ENCODE measurements at places on chromosomes 7 and 10.

DNA sequence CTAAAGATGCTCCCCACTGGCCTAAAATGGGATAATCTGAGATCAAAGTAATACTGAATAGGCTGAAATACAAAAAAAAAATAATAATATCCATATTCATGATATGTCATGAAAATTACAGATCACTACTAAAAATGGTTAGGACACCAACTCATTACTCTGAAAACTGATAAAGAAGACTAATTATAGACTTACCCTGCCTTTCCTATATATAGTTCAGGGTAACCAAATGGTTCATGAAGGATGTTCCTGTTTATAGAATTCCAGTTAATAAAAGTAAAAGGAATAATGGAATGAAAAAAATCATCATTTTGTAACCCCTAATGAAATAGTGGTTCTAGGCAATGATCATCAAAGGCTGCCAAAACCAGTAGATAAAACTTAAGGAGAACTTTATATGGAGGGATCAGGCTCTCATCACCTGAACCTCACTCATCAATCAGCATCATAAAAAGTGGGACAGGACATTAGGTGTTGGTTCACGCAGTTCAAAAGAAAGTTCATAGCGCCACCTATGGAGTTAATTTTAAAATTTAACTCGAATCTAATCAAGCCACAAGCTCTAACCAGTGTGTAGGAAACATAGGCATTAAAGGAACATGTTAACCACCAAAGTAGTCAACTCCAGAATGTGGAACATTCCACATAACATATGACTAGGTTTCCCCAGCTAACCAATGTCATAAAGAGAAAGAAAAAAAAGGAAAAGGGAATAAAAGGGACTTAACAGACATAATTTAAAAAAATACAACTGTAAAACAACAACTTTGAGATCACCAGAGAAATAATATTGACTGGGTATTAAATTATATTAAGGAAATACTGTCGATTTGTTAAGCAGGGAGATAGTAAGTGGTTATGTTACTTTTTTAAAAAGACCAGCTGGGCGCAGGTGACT is 35.7 kb downstream of the P4HA1 start:
- DNase-seq = no peak

- no peak for DNase-seq
Observed at GRCh38 chr10:126409821-126410220, 21.5 kb upstream of the ADAM12 start.

DNA sequence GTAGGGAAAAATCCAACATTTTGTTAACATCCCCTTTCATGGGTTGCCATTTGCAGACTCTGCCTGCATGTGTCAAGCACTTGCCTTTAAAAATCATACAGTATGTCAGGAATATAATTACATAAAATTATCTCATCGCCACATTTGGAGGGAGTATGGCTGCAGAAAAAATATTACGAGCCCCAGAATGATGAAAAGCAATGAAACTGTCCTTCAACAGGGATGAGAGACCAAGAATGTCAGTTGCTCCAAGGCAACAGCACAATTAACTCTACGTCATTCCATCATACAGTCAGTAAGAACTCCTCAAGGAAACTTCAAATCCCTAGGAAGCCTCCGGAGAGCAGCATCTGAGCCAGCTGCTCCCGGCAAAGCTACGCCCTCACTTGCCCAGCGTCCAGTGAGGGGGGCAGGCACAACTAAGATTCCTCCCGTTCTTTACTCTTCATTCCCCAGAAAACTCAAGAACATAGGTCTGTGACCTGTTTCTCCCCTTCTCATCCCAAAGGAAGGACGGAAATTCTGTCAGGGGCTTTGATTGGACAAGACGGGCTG is 132.9 kb downstream of the ANLN start:
- DNase-seq = no peak

- DNase-seq = no peak
Observed at GRCh38 chr7:13908667-13909397, 80.6 kb downstream of the ETV1 start.

DNA sequence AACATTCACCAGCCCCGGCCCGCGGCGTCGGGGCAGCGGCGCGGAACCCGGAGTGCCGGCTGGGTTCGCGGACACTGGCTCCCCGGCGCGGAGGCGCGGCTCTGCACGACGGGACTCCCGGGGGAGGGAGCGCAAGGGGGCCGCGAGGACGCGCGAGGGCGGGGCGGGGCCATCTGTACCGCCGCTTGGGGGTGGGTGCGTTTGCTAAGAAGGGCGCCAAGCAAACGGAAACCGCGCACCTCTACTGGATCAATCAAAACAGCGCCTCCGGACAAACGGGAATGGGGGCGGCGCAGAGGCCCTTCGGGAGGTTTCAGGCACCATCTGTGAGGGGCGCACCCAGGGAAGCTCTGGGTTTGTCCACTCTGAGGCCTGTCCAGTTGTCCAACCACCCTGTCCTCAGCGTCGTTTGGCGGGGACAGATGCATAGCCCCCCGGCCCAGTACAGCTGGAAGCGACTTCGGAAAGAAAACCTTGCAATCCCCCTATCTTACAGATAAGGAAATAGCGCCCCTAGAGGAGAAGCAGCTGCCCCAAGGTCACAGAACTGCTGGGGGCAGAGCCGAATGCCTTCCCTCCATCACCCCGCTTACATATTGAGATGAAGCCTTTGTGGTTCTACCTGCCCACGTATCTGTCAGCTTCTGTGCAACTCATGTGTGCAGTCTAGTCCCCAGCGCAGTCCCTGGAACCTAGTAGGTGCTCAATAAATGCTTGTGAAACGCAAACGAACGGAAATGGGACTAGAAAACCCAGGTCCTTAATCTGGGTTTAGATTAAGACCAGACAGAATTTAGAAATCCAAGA is 10.7 kb upstream of the SLIT1 start:
- no peak for DNase-seq

DNA sequence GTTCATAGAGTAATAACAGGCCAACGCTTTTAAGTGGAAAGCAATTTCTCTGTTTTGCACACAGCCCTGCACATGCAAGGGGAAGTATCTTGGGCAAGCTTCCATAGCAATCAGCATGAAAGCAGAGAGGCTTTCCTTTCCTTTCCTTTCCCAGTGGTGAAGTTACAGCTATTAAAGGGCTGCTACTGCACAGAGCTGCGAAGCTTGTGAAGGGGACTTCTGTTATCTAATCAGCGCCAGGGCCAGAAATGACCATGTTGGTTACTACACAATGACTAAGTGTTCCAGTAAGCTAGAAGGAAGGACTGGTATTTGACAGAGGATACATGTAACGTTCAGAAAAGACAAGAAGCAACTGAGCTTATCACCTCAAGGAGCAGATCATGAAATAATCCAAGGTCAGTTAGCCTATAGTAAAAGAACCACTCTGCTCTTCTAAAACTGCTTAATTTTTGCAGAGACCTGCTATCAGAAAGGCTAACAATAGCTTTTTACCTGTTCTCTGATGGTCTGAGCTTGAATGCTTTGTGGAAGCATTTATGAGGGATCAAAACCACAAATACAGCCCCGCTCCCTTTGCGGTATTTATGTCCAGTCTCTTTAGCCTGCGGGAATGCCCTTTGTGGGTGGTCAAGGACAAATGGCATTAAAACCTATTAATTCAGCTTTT is 45.9 kb downstream of the SGMS1 start:
- no peak for DNase-seq

All from suprapubic skin (tissue), 4 donors.